ENCODE measurements at places on chromosomes 11 and 22. TPM values are rescaled to one million over a fixed set of nuclear protein-coding genes. Genes with fewer than 3 reads are reported as not detected.

Gene CABP4
- not detected for total RNA-seq

Gene NPAS4
- total RNA-seq: 1.6 TPM

Gene IGSF9B
- total RNA-seq: 26.3 TPM

DNA sequence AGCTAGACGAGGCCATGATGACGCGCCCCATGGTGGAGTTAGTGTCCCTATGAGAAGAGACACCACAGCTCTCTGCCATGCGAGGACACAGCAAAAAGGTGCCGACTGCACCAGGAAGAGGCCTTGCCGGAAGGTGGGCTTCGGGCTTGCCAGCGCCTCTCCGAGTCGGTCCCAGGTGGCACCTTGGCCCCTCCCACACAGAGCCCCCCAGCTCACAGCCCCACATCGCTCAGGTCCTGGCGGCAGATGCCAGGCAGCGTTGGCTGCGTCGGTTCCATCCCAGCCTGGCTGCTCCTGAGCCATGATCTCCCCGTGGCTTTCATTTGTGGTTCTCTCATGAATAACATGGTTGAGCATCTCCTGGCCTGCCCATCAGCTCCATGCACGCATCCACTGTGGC is 24.0 kb downstream of the CHID1 start:
- DNase-seq: no peak

DNA sequence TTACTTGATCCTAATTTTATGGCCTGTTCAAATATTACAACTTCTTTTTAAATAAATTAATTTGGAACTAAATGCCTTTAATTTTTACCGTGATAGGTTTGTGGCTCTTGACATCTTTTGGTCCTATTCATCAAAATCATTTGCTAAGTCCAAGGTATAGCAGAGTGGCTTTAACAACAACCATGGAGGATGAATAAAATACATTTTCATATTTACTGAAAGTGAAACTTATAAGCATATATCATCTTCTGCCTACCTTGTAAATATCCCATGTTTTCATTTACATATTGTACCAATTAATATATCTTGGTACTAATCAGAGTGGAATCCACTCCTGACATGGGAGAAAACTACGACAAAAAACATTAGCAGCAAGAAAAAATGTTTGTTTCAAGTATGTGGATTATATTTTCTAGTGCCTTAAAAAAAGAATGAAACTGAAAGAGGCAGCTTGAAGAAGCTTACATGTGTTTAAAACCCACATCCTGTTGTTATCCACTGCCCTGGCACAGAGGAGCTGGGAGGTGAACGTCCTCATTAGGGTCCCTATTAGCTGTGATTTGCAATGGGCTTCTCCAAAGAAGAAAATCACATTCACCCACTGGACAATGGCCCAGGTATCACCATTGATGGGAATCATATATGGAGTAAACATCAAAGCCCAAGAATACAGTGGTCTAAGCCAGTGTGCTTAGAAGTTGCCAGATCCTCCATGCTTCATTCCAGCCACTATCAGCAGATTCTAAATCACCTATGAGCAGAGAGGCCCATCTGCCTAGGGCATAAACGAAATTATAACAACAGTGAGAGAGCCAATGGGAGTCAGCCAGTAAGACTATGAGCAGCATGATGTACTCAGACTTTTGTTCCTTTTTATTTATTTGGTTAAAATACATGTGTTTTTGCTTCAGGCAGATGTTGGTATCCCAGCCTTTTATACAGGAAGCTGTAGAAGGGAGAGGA is 84.7 kb downstream of the MAML2 start:
- no peak for DNase-seq

- no peak for DNase-seq
Measured at GRCh38 chr11:115557681-115558080, 53.5 kb upstream of the CADM1 start.

DNA sequence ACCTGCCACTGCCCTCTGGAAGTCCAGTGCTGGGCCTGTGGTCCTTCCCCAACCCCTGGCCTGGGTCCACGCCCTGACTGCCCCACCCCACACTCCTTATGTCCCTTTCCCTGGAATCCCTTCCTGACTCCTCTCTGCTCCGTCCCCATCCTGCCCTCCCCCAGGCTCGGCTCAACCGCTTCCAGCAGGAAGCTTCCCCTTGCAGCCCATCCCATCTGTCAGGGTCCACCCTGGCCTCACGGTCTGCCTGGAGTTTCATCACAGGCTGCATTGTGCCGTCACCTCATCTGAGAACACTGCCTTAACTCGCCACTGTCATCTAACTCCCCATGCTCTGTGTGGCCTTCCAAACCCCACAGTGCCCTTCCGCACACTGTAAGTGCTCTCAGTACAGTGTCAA is 64.3 kb downstream of the NAT10 start:
- DNase-seq: no peak

DNA sequence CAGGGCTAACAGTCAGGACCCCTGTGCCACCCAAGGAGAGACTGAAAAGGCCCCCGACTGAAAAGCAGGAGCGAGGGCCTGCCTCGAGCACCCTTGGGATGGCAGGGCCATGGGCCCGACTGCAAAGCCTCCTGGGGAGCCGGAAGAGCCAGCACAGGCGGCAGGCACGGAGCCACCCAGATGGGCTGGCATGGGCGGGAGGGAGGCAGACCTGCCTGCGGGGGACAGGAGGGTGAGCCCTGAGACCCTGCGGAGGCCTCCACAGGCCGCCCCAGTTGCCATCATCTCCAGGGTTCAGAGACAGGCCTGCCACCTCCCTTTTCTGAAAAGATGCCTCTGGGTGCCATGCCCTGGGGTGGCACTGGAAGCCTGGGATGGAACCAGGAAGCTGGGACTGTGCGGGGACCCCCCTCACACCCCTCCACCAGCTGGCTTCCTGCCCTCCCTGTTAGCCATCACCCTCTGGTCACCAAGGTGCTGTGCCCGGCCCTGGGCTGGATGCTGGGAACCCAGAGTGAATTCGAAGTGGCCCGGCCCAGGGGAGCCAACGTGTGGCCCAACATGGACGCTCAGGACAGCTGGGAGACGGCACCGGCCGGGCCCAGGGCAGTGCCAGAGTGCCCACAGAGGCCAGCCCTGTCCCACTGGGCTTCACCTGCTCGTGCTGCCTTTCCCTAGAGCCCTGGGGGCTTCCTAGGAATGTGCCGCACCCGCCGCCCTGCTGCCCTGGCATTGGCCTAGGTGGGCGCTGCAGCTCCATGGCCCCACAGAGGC is 13.8 kb downstream of the TSPAN32 start:
- DNase-seq: no peak
